Fibroblast of skin of left biceps (primary cell): ENCODE measurements at places on chromosomes 6 and 20.
A peak's percentile ranks its signal among the peaks of the same experiment; 100 is the strongest.

GRCh38 chr6:127332383-127332961, 10.9 kb downstream of the ECHDC1 start:
- DNase-seq, result no peak

GRCh38 chr6:138240476-138241245, 22.4 kb upstream of the PBOV1 start:
- DNase-seq, result peak; percentile 37

DNA sequence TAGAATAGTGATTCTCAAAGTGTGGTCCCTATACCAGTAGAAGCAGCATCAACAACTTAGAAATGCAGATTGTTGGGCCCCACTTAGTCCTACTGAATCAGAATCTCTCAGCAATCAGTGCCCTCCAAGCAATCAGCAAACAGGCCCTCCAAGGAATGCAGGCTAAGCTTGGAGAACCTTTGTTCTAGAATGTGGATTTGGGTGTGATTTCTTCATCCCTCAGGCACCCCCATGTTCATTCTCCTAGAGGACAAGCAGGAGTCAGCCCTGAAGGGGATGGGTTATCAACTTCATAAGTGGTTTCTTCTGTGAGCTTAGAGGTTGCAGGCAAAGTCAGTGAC, 40.5 kb upstream of the TAF8 start:
- DNase-seq, result no peak

GRCh38 chr6:143538374-143538773, 26.9 kb upstream of the FUCA2 start:
- DNase-seq, result no peak

DNA sequence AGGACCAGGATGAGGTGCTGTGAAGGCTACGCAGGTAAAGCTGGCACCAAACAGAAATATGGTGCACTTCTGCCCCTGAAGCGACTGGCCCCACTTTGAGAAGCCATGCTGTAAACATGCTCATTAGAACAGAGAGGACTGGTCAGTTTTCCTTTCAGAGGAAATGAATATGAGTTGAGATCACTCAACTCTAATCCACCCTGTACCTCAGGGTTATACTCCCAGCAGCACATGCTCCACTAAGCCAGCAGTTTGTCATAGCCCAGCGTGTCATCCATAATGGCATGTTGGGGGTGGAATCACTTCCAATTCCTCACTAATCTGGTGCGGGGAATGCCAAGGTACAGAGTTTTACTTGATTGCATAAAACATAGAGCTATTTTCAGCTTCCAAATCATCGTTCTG, 98.1 kb downstream of the HIVEP2 start:
- peak; percentile 35 for DNase-seq

GRCh38 chr6:93567164-93567563, 147.8 kb upstream of the EPHA7 start:
- DNase-seq, result no peak

DNA sequence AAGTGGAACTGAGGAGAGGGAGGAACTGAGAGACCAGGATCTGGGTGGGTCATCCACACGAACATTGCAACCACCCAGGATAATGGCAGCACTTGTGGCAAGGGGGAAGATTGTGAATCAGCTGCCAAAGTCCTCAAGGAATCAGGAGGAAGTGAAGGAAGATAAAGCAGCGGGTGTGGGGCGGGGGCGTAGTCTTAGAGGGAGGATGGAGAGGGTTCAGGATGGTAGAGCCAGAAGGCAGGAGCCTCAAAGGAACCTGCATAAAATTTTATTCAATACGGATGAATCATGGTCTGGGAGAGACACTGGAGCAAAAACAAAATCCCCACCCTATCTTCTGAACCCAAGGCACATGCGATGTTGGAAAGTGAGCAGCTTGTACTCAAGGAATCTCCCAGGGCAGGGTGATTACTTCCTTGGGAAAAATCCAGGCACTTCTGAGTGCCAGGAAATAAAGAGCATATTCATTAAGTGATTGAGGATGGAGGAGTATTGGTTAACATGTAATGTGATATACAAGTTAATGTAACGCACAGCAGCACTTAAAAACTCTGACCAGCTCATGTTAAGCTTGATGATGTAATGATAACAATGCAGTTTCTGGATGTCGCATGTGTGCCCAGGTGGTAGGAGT, 82.0 kb upstream of the B3GAT2 start:
- DNase-seq, result no peak

- peak; percentile 80 for DNase-seq
Observed at GRCh38 chr6:151004383-151005024, 139.0 kb downstream of the MTHFD1L start.

- DNase-seq, result peak; percentile 30
Observed at GRCh38 chr6:135346747-135347146, 150.8 kb downstream of the AHI1 start.

DNA sequence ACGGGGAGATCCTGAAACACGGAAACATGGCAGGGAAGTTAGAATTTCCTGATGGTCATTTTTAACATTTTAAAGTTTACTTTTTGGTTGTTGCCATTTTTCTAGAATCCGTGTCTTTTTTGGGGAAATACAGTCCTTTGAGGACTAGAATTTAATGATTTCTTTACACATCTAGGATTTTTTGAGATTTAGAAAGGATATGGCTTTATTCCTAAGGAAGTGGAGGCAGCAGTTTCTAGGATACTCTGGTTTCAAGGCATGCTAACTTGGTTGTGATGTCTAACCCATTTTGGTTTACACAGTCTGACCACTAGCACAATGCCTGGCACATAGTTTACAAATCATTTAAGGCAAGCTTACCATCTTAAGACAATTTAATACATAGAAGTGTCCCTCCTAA, 1.1 kb upstream of the ZBTB2 start:
- DNase-seq, result no peak

DNA sequence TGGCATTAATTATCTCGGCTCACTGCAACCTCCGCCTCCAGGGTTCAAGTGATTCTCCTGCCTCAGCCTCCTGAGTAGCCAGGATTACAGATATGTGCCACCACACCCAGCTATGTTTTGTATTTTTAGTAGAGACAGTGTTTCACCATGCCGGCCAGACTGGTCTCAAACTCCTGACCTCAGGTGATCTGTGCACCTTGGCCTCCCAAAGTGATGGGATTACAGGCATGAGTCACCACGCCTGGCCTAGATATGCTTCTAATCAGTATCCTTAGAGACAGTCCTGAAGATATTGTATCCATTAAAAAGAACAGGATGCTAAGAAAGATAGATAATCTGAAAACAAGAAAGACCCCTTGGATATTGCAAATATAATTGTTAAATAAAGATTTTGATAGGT, 3.1 kb upstream of the IPCEF1 start:
- DNase-seq, result no peak

GRCh38 chr6:1479095-1479494, 89.7 kb downstream of the FOXF2 start:
- DNase-seq, result peak; percentile 88

- no peak for DNase-seq
Observed at GRCh38 chr20:33993576-33994221, at the start of gene RALY. Gene RALY (plus strand): TSS chr20:33993911. CDS start chr20:34072075, 78,164 bp downstream.

DNA sequence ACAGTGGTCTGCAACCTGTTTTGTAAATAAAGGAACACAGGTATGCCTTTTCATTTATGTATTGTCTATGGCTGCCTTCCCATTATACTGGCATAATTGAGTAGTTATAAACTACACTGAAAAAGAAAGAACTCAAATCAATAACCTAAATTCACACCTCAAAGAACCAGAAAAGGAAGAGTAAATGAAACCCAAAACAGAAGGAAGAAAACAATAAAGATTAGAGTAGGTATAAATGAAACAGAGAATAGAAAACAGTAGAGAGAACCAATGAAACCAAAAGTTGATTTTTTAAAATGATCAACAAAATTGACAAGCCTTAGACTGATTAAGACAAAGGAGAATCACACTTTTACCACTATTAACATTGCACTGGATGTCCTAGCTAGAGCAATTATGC, 34.7 kb downstream of the FAM184A start:
- no peak for DNase-seq

DNA sequence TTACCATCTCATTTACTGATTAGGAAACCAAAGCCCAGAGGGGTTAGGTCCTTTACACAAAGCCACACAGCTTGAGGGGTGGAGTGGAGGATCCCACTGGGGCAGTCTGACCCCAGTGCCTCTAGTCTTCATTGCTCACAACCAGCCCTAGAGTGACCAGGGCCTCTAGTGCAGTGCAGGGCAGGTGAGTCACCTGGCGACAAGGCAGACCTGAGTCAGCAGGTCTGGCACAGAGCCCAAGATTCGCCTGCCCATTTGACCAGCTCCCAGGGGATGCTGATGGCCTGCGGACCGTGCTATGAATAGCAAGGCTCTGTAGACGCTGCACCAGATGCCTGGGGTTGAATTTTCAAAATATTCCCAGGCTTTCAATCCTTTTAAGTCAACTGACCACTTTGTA, 29.9 kb downstream of the CDH26 start:
- DNase-seq, result no peak

DNA sequence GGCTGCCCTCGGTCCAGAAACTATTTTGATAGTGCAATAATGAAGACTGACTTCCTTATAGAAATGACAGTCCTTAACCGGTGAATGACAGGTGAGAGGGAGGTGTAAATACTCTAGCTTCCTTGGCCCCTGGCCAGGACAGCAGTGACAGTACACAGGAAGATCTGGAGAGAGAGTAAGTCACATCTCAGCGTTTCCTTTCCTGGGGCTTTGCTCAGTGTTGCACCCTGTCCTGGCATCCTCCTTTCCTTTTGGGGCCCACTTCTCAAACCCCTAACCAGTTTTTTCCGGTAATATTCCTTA, 336.9 kb downstream of the CD83 start:
- no peak for DNase-seq

DNA sequence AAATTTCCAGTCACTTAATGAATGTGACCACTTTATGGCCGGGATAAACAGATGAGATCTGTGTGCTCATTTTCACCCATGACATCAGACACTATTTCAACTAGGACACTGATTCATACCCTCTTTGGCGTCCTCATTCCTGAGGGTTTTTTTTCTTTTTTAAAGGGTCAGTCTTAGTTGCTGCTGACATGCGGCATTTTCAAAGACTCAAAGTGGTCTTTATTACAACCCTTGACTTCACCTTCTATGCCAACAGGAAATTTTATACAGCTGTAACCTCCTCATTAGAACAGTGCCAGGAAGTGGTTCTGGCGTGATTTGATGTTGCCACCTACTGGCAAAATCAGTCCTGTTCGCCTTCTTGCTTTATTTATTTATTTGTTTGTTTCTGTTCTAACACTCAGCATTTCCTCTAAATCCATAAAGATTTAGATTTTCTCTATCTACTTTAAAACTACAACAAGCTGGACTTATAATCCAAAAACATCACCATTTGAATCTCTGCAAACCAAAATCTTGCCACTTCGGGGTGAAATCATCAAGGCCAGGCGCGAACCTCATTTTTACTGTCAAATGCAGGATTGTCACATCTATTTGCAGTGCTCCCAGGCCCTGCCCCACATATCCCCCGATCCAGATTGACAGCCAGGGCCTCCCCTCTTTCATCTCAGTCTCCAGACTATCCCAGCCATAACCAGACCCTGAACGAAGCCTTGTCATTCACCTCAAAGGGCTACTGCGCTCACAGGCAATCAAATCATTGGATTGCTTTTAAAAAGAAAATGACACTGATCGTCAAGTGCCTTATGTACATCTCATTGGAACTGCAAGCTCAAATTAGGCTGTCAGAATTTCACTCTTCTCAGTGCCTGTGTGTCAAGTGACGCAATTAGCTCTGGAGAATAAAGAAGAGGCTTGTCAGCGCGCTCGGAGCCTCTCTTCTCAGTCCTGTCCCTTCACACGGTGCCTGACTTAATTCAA, 77.5 kb downstream of the C6orf118 start:
- DNase-seq, result no peak

- peak; percentile 50 for DNase-seq
Observed at GRCh38 chr6:75381877-75382633, 97.5 kb upstream of the TMEM30A start.

- no peak for DNase-seq
Observed at GRCh38 chr6:113860181-113860955, 3.2 kb downstream of the MARCKS start.

DNA sequence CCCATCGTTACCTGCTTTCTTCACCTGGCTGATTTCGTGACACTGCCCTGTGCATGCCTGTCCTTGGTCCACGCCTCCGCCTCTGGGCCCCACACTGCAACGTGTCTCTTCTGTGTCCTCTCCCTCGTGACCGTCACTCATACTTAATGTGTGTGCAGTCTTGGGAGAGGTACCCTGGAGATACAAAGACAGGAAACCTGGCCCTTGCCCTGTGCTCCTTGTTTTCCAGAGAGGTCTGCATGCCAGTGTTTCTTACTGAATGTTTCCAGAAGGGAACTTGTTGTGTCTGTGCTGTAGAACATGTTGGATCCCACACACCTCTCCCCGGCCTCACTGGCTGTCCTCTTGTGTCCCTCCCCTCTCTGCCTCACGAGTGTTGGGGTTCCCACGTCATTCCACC, 45.8 kb downstream of the SNX9 start:
- DNase-seq, result no peak

GRCh38 chr6:137224799-137225198, 5.6 kb upstream of the IFNGR1 start:
- DNase-seq, result no peak

DNA sequence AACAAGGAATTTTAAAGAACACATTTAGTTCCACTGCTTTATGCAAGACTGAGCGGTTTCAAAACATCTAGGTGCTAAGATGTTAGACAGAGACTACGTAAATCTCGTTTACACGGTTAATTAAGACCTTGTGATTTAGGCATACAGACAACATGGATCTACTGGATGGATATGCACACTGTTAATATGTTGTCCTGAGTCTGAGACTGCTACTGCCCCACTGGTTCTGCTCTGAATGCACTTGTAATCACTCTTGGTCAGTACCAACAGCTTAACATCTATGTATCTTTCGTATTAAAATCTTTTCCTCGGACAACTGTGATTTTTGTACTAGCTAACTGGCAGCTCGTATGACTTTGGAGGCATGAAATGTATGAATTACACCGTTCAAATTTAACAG, 3.1 kb downstream of the MAN1A1 start:
- no peak for DNase-seq

- no peak for DNase-seq
Observed at GRCh38 chr20:1108437-1108920, 9.9 kb upstream of the PSMF1 start.

- no peak for DNase-seq
Observed at GRCh38 chr6:24252280-24252679, 105.6 kb downstream of the DCDC2 start.

- DNase-seq, result no peak
Observed at GRCh38 chr20:39036011-39036410, 73.9 kb downstream of the DHX35 start.

GRCh38 chr20:5829241-5829809, 79.1 kb downstream of the SHLD1 start:
- no peak for DNase-seq

GRCh38 chr6:5051394-5051793, 33.7 kb upstream of the PPP1R3G start:
- DNase-seq, result no peak

GRCh38 chr20:52049001-52049731, 142.4 kb downstream of the ZFP64 start:
- DNase-seq, result no peak

GRCh38 chr6:33684428-33684896, 27.0 kb downstream of the UQCC2 start:
- no peak for DNase-seq

- DNase-seq, result no peak
Observed at GRCh38 chr6:138522611-138523010, 23.3 kb upstream of the NHSL1 start.
